HS-5 (cell line): ENCODE measurements at places on chromosomes 3 and 15.
A peak's percentile ranks its signal among the peaks of the same experiment; 100 is the strongest.

DNA sequence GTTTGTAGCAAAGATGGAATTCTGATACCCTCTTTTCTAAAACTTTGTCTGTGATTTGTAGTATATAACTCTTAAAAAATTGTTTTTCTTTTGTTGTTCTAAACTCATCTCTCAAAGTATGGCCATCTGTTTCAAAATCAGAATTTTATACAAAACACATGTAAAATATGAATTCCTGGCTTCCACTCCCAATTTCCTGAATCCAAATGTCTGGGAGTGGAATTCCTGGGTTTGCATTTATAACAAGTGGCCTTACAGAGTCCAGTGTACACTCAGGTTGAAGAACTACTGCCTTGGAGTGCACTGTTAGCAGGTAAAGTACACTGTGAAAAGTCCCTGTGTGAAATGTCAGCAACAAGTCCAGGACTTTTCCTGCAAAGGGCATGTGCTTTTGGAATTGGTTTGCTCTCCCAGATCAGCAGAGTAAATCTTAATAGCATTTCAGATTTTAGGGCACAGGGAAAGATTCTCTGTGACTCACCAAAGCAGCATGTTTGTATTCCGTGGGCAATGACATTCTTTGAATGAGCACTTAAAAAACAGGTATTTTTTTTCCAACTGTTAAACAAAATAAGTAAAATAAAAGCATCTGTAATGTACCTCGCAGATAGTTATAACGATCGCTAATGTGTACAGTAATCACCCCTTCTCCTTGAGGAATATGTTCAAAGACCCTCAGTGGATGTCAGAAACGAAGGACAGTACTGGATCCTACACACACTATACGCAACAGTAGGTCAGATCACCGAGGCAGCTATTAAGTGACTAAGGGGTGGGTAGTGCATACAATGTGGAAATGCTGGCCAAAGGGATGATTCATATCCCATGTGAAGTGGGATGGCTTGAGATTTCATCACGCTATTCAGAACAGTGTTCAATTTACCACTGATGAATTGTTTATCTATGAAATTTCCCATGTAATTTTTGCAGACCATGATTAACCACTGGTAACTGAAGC is 2.0 kb upstream of the CLDN16 start:
- DNase-seq = peak; percentile 96

- no peak for DNase-seq
Observed at GRCh38 chr3:45332901-45333407, 55.4 kb upstream of the LARS2 start.

DNA sequence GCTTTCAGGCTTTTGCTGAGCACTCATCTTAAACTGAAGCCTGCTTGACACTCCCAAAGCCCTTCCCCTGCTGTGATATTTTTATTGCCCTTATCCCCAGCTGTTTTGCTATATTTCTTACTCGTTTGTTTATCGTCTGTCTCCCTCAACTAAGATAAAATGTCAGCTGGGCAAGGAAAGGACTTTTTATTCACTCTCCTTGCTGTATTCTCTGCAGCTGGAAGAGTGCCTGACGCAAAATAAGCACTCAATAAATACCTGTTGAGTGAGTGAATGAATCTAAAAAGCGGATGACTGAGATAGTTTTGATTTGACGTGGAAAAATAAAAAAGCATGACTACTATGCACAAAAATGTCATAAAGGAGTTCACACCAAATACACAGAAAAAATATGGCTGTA is 84.8 kb upstream of the POMGNT2 start:
- peak; percentile 61 for DNase-seq

DNA sequence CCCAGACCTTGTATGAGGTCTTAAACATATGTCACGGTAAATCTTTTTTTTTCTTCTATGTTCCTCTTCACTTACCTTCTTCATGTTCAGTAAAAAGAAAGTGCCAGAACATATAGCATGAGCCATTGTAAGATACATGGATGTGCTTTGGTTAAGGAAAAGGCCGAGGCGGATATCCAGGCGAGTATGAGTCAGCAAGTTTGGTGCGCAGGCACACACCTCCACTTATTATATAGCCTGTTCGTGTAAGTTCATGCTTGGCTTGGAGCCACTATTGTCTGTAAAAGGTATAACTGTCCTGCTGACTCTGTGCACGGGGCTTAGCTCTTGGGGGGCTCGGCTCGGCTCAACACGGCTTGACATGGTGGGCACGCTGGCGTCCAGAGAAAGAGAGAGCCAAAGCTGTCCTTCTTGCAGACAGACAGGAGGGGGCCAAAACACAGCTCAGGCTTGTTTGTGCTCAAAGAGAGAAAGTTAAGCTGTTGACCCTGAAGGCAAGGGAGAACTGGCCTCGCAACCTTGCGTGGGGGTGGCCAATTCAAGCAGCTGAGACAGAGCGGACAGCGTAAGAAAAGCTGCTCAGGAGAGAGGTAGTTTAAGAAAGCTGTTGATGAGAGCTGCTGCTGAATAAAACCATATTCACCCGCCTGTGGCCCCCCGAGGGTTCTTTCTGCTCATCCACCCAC is 251.2 kb downstream of the SLC9A9 start:
- DNase-seq = no peak

DNA sequence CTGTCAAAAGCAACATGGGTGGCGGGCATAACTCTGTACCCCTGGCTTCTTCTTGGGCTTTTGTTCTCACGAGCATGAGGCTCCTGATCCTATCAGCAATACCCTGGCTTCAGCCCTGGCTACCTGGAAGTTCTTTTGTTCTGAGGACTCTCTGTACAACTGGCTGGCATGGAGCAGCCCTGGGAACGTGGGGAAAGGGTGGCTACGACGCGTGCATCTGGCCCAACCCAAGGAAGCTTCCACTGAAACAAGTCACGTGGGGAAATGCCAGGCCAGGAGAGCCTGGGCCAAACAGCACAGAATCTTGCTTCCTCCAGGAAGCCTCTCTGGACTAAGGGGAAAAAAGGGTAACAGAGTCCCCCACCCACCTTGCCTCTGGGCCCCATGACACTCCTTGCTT is 22.7 kb upstream of the ATP2B2 start:
- no peak for DNase-seq

- no peak for DNase-seq
Observed at GRCh38 chr3:108477511-108478147, 32.8 kb downstream of the MYH15 start.

DNA sequence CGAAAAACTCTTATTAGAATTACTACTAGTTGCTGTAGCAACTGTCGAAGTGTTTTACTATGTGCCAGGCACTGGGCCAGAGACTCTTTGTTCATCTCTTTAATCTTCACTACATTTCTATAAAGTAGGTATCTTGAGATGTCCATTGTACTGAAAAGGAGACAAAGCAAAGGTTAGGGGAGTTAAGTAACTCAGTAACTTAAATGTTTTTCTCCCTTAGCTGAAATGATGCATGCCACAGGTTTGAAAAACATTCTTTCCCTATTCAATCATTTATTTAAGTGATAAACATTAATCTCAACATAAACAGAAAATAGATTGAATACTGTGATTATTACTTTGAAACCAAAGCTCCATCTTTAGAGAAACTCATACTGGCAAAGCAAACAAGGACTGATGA is 776.2 kb downstream of the FHIT start:
- DNase-seq = no peak

- no peak for DNase-seq
Observed at GRCh38 chr15:44243829-44244228, 44.7 kb upstream of the GOLM2 start.

GRCh38 chr15:27272427-27272826 is 301.4 kb downstream of the GABRG3 start:
- DNase-seq = no peak

GRCh38 chr3:46953234-46954010 is 23.1 kb downstream of the CCDC12 start:
- DNase-seq = no peak

DNA sequence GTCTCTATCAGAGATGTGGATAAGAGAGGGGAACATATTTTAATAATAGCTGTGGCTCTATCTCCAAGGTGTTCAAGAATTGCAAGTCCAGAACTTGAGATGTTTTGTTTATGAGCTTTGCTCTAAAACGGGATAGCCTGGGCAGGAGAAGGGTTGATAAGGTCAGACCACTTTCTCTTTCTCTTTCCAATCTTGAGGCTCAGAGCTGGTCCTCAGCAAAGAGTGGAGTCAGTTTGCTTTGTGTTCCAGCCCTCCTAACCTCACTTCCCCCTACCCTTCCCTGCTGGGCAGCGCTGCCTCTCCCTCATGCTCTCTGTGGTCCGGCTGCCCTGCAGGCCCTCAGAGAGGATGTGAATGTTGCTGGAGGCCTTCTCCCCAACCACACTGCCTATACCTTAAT is 13.8 kb downstream of the KLHL6 start:
- no peak for DNase-seq

DNA sequence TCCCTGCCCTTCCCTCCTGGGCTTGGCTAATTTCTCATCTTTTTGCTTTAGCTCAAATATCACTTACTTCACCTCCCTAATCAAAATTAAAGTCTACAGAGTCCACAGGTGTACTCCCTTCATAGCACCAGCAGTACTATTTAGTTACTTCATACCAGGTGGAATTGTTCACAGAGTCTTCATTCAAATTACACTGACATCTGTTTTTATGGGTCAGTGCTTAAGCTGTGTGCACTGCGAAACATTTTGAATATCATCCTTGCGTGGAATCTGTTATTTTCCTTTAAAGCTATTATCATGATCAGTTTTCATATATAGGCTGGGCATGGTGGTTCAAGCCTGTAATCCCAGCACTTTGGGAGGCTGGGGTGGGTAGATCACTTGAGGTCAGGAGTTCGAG is 2.7 kb upstream of the SERF2 start:
- no peak for DNase-seq

- DNase-seq = no peak
Observed at GRCh38 chr3:129001101-129001805, at the start of gene EFCC1. EFCC1 (plus strand) TSS chr3:129001304; CDS start chr3:129001629, 325 bp downstream.

GRCh38 chr3:54056521-54056920 is 65.8 kb upstream of the CACNA2D3 start:
- no peak for DNase-seq

DNA sequence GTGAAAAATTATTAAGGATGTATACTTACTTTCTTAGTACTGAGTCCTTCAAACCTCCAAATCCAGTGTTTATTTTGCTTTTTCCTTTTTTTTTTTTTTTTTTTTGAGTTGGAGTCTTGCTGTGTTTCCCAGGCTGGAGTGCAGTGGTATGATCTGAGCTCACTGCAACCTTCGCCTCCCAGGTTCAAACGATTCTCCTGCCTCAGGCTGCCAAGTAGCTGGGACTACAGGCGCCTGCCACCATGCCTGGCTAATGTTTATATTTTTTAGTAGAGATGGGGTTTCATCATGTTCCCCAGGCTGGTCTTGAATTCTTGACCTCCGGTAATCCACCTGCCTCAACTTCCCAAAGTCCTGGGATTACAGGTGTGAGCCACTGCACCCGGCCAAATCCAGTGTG is 67.5 kb downstream of the KAT2B start:
- no peak for DNase-seq

DNA sequence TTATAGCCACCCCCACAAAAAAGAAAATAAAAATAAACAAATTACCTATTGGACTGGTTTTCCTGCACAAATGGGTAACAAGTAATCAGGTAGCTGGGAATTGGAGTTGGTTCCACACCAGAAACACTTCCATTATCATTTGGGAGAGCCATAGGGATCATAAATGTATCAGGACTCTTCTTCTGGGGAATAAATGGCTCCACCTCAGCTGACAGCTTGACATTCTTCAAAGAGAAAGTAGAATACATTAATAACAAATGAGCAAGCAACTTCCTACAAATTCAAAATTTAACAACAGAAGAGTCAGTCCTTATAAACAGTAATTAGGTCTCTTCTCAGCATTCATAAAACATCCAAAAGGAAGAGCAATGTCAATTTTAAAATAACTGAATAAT is 8.7 kb downstream of the SECISBP2L start:
- DNase-seq = no peak

GRCh38 chr15:58994906-58995453 is 7.5 kb downstream of the RNF111 start:
- DNase-seq = no peak

- DNase-seq = no peak
Observed at GRCh38 chr3:60622349-60622748, 628.9 kb downstream of the FHIT start.

GRCh38 chr3:41708176-41708575 is 253.7 kb downstream of the ULK4 start:
- no peak for DNase-seq

DNA sequence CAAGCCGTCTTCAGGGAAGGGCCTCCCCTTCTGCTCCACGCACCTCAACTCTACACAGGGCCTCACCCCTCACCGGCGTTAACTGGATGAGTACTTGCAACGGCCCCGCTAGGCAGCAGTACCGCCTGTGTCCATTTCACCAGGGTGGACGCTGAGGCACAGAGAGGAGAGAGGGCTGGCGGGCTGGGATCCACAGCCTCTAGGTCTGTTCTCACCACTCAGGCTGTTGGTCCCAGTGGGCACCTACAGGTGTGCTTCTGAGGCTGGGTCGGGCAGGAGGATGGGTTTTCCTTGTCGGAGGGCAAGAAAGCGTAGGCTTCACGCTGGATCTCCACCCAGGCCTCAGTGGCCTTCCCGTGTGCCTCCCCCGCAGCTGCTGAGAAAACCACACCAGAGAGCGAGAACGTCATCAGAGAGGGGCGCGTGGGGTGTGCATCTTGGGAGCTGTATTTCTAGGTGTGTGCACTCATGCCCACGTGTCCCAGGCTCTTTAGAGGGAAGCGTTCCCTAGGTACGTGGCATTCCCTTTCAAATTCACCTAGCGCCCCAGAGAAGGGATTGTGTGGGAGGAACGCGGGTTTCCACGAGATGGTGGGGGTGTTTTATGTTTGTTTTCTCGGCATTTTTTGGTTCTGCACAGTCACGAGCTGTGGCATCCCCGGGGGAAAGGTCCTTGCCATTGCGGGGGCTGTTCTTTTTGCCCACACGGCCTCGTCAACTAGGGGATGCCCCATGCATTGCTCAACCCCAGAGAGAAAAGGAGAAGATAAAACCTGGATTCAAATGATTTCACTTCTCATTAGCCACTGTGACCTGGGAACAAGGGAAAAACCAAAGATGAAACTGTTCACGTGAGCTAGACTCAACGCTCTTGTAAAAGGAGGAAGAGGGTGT is 67.7 kb downstream of the MGLL start:
- DNase-seq = no peak

GRCh38 chr3:34107669-34108068 is 309.2 kb downstream of the PDCD6IP start:
- no peak for DNase-seq

- no peak for DNase-seq
Observed at GRCh38 chr3:192332386-192333291, 394.7 kb downstream of the FGF12 start.

DNA sequence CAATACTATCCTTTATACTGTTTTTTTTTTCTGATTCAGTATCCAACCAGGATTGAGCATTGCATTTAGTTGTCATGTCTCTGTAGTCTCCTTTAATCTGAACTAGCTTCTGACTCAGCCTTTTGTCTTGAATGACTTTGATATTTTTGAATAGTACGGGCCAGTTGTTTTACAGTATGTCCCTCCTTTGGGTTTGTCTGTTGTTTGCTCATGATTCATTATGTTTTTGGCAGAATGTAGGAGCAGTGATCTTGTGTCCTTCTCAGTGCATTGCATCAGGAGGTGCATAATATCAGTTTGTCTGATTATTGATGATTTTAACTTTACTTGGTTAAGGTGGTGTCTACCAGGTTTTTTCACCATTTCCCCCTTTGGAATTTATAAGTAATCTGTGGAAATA is 20.5 kb downstream of the EXOG start:
- DNase-seq = no peak
